ENCODE measurements at places on chromosomes 3 and 15.

DNA sequence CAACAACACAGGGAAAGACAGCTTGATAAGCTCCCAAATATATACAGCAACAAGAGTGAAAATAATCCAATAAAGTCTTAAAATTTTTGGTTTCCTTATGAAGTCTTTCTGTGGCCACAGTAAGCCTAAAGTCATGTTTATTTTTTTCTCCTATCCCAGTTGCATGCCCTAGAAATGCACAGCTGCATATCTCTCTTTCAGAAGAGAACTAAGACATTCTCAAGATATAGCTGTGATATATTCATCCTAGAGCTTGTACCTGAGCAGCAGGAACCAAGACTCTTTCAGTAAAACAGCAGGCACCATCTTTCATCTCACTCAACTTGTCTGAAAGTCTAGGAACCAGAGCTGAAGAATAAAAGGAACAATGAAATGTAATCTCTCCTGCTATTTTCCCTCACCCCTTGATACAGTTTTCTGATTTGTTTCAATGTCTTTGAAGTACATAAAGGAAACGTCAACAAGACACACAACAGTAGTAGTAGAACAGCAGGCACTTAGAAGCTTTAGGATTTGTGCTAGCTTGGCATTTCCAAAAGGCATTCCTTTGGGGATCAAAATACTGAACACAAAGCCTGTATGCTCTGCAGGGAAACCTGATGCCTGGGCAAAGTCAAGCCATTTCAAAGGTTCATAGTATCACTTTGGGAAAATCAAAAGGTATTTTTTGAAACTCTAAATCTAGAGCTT, 536.8 kb downstream of the PYDC2 start:
- no peak for DNase-seq

DNA sequence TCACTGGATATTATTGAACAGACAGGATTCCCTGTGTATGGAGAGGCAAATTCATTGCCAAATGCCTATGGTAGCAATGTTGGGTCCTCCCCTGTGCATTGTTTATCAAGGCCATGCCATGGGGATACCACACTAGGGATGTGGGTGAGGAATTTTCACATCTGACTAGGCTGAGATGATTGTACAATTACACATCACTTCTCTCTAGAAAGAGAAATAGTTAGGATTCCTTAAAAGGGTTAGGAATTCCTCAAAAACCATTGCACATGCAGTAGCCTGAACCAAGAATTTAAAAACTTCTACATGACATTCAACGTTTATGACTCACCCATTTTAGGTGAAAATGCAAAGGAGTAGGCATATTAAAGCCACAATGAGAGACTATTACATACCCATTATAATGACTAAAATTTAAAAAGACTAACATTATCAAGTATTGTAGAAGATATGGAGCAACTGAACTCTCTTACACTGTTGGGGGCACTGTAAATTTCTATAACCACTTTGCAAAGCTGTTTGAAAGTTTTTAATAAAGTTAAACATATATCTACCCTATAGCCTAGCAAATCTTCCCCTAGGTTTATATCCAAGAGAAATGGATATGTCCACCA, 175.9 kb downstream of the THRB start:
- DNase-seq = no peak

DNA sequence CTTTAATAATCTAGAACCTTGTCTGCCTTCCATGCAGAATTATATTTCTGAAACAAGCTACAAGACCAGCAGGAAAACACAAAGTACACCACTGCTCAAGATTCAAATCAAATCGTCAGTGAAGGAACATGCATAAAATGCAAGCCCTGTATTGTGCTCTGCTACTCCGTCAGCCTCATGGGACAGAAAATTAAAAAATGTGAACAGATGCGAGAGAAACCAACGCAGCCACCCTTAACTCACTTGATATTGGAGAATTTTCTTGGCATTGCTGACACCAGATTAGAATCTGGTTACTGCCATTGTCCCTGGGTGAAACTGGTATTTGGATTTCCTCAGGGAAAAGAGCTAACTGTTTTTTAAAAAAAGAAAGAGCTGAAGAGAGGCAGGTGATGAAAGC, 23.6 kb downstream of the ANXA2 start:
- DNase-seq = no peak

GRCh38 chr3:175149675-175150074, 290.5 kb downstream of the NAALADL2 start:
- DNase-seq = no peak

GRCh38 chr3:169624533-169624972, 39.0 kb downstream of the MECOM start:
- no peak for DNase-seq

- no peak for DNase-seq
Observed at GRCh38 chr3:18284716-18285115, 140.4 kb downstream of the SATB1 start.

DNA sequence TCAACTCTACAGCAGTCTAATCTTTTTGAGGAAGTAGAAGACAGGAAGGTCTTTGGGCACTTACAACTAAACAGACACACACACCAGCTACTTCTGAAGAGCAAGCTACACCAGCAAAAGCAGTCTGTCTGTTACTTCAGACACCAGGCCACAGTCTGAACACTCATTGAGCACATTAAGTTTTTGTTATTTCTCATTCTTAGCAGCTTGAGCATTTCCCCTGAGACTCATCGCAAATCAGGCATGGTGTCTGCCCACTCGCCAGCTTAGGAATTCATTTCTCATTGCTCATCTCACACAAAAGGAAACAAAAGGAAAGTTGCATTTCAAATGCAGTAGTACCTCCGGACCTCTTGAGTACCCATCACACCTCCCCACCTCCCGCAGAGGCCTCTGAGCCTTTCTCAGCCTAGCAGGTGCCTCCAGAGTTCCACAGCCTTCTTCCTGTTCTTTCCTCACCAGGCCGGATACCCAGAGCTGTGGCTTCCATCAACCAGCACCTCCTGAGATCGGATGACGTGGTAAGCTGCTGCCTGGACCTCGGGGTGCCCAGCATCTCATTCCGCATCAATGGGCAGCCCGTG, 302.0 kb downstream of the RYR3 start:
- no peak for DNase-seq

GRCh38 chr3:27869152-27869551, 147.0 kb upstream of the EOMES start:
- DNase-seq = no peak

DNA sequence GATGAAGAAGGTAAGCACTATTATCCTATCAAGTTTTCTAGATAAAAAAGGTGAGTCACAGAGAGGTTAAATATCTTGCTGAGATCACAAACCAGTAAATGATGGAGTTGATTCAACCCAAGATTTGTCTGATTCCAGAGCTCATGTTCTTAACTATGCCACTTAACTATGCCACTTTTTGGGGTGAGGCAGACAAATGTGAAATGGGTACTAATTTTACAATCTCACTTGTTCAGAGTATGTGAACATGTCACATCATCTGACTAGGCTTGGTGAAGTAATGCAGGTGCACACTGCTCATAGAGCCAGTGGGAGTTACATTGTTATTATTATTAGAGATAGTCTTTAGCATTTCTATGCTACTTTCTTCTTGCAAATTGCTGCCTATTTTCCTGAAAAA, 2.0 kb downstream of the DRD3 start:
- no peak for DNase-seq

- DNase-seq = peak; percentile 18
Observed at GRCh38 chr15:64651601-64652191, 123.7 kb downstream of the RBPMS2 start.

DNA sequence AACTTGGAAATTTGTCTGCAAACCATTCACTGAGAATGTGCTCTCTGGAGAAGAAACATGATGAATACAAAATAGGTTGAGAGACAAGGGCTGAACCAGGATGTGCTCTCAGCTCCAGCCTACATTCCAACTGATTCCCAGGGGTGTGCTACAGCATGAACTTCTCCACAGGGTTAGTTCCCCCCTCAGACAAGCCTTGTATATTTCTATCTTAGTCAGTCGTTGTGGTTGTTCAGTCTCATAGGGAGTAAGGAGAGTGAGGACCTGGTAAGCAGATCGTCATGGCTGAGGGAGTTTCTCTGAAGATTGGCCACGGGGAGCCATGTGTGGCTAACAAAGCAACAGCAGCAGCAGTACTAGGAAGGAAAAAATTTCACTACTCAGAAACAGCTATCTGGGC, 919.7 kb upstream of the CADM2 start:
- DNase-seq = no peak

GRCh38 chr3:117706756-117707155, 997.2 kb downstream of the TUSC7 start:
- no peak for DNase-seq

DNA sequence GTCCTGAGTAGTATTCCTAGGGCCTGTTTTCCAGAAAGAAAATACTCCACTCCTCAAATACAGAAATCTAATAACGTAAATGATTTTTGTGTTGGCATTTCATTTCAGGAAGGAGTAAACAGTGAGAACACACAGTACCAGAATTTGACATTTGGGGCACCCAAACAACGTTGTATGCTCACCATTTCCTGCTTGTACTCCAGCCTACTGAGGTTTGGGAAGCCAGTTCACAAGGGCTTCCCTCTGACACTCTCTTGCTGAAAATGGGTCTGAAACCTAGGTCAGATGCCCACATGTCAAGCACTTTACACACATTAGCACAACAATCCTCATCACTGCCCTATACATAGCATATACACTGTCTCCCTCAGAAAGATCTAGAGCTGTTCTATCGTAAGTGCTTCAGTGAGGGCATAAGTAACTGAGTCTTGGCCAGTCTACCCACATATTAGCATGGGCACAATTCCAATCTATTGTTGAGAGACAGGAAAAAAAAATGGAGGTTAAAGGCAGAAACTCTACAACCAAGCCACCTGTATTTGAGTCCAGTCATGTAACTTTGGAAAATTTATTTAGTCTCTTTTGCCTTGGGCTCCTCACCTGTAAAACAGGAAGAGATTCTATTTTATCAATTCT, 43.5 kb upstream of the RSL24D1 start:
- DNase-seq = no peak

DNA sequence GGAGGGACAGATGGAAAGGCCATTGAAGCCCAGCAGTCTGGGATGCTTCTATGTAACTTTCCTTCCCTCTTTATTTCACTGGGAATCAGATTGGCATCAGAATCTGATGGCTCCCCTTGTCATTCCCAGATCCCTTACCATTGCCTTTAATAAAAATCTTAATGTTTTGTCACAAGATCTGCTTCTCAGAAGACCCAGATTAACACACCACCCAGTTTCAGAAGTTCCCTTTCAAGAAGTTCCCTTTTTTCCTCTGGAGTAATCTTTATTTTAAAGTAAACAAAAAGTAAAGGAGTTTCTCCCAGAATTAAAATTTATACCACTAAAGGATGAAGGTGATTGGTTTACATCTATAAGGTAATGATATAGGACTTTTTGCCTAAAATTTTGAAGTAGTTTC, 76.4 kb downstream of the UBR1 start:
- no peak for DNase-seq

GRCh38 chr15:40082195-40082883, 26.3 kb downstream of the BMF start:
- no peak for DNase-seq

Data from stimulated activated CD4-positive, alpha-beta T cell treated with anti-CD3 and anti-CD28 coated beads, Interleukin-15, amount 100 ng/mL, for 1 hour (primary cell).